ENCODE measurements at places on chromosomes 1 and 21.

DNA sequence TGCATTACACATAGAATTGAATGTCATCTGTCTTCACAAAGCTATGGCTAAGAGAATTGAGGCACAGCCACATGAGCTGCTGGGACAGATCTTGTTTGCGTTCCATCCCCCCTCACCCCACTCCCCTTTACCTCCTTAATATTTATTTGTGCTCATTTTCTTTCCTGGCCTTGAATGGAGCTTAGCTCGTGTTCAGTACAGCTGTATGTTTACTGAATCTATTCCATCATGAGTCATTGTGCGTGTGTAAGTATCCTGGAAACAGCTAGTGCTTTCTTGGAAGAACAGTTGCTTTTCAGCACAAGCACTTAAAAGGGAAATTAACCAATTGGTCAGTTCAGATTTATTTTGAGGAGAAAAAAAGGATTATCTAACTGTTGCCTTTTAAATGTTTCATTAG, 14.7 kb downstream of the PROX1 start:
- no peak for DNase-seq

GRCh38 chr1:16067127-16067768, 6.2 kb downstream of the FAM131C start:
- DNase-seq = no peak

- DNase-seq = no peak
These were observed 163.3 kb upstream of the FAM78B start for GRCh38 chr1:166330096-166330495.

DNA sequence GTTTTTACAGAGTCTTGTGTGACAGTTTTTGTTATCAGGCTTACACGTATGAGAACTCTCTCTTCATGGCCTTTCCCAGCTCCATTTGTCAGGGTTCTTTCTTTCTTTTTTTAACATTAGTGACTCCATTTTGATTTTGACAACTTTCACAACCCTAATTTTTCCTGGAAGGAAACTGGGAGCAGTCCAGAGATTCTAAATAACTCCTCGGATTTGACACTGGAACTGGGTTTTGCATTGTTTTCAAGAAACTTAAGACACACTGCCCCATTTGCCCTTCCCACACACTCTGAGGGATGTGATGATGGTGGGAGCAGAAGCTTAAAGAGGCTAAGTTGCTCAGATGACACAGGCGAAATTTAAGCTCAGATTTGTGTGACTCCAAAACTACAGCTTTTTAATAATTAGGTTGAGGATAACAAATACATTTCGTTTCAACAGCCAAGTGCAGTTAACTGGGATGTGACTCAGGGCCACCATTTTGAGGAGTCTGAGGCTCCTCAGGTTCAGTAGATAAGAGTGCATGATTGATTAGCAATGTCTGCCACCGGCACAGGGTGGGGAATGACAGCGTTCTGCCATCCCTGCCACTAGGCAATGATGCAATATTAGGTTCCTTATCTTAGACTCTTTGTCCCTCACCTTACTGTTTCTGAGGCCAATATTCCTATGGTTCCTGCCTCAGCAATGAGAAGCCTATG, 95.1 kb upstream of the ATP1A1 start:
- no peak for DNase-seq
